ENCODE measurements at places on chromosomes 7 and 10. TPM values are rescaled to one million over a fixed set of nuclear protein-coding genes. Genes with fewer than 3 reads are reported as not detected.

Gene CYP2C18
- total RNA-seq, result not detected

- peak; percentile 51 for DNase-seq
- peak overlapping the region; percentile 79 for H3K4me3 ChIP-seq
- H3K27ac ChIP-seq, result peak overlapping the region; percentile 96
- no peaks in the 10 kb centered on the region for H3K27me3 ChIP-seq
- H3K4me1 ChIP-seq, result peaks cover 13% of the 10 kb centered on the region
These were observed 90.2 kb downstream of the DLG5 start for GRCh38 chr10:77836299-77836820.

DNA sequence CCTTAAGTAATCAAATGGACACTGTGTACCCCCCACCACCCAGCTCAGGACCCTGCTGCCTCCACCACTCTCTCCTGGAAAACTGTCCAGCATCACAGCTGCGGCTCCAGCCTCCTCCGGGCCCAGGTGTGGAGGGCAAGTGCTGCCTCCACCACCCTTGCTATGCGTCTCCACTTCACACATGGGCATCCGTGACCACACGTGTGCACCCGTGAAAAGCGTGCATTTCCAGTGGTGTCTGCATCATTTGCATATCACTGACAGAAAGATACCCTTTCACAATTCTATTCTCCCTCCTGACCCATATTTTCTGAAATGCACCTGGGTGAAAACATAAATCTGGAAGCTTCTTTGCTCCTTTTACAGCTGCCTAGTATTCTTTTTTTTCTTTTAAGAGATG lies 89.7 kb upstream of the PDGFA start:
- peak overlapping the region; percentile 92 for H3K27ac ChIP-seq
- H3K36me3 ChIP-seq, result peaks cover 25% of the 10 kb centered on the region
- peaks cover 60% of the 10 kb centered on the region for H3K4me1 ChIP-seq
- DNase-seq, result no peak

DNA sequence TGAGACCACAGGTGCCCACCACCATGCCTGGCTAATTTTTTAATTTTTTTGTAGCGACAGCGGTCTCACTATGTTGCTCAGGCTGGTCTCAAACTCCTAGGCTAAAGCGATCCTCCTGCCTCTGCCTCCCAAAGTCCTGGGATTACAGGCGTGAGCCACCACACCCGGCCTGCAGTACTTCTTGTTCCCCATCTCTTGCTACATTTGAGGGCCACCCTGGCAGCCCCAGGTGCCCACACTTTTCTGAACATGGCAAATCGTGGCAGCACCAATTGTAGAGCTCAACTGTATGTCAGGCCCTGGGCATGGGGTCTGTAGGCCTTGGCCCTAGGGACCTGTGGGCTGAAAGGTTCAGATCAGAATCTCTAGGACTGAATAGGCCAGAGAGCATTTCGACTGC lies 25.1 kb upstream of the LIMK1 start:
- H3K4me1 ChIP-seq, result peaks cover 1% of the 10 kb centered on the region
- no peaks in the 10 kb centered on the region for H3K36me3 ChIP-seq
- no peak overlapping the region for H3K4me3 ChIP-seq
- peaks cover 12% of the 10 kb centered on the region for H3K27me3 ChIP-seq

- peaks cover 4% of the 10 kb centered on the region for H3K4me1 ChIP-seq
- no peaks in the 10 kb centered on the region for H3K27me3 ChIP-seq
- H3K4me3 ChIP-seq, result no peak overlapping the region
These were observed 53.6 kb downstream of the CREB3L2 start for GRCh38 chr7:137948083-137948844.

- no peak for DNase-seq
- no peaks in the 10 kb centered on the region for H3K36me3 ChIP-seq
- H3K27me3 ChIP-seq, result no peaks in the 10 kb centered on the region
- H3K4me1 ChIP-seq, result peaks cover 4% of the 10 kb centered on the region
- peak overlapping the region; percentile 30 for H3K27ac ChIP-seq
These were observed 73.8 kb upstream of the PRLHR start for GRCh38 chr10:118669020-118669791.

- H3K36me3 ChIP-seq, result peaks cover 2% of the 10 kb centered on the region
- no peaks in the 10 kb centered on the region for H3K27me3 ChIP-seq
These were observed 27.1 kb downstream of the KLF6 start for GRCh38 chr10:3757638-3758490.

DNA sequence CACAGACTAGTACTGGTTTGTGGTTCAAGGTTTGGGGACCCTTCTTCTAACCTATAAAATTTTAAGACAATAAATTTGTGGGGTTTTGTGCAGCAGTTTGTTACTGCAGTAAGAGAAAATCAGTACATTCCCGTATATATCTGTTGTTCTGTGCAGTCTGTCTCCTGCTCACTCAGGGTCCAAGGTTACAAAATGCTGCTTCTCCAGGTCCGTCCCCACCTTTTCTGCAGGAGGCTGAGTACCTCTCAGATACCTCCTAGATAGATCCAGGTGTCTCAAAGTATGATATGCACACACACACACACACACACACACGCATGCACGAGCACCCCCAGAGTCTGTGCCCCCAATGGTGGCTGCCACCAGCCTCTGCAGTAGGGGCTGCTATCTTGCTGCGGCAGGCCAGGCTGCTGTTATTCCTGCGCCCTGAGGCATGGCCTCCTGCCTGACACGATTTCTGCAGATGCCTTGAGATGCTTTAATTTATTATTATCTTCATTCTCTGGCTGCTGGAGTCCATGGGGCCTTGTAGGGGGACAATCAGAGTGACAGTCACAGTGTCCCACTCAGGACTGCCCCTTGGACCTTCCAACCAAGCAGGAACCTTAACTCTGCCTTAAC lies 25.2 kb upstream of the ASL start:
- H3K4me3 ChIP-seq, result no peak overlapping the region
- no peak overlapping the region for H3K27ac ChIP-seq

Gene GCK
- total RNA-seq, result 0.23 TPM

DNA sequence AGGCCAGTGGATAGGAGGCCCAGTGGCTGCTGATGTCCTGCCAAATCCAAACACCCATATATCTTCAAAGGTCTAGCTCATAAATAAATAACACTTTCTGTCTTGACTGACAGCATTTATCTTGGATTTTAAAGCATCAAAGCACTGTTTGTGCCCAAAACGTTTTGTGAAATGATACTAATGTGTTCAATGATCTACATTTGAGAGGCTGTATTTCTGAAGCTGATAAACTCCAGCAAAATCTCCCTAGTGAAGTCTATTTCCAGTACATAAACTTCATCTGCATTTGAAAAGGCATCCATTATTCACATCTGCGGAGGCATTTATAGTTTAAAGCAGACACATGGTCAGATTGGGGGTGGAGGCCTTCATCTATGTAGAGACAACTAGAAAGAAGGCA lies 276.3 kb downstream of the HPSE2 start:
- H3K27me3 ChIP-seq, result no peaks in the 10 kb centered on the region
- H3K4me1 ChIP-seq, result no peaks in the 10 kb centered on the region
- no peaks in the 10 kb centered on the region for H3K36me3 ChIP-seq
- no peak overlapping the region for H3K27ac ChIP-seq
- H3K4me3 ChIP-seq, result no peak overlapping the region

- no peak overlapping the region for H3K4me3 ChIP-seq
- H3K4me1 ChIP-seq, result no peaks in the 10 kb centered on the region
- H3K27me3 ChIP-seq, result peaks cover 13% of the 10 kb centered on the region
- DNase-seq, result no peak
- no peaks in the 10 kb centered on the region for H3K36me3 ChIP-seq
These were observed 272.3 kb downstream of the TRIL start for GRCh38 chr7:28685644-28686417.

DNA sequence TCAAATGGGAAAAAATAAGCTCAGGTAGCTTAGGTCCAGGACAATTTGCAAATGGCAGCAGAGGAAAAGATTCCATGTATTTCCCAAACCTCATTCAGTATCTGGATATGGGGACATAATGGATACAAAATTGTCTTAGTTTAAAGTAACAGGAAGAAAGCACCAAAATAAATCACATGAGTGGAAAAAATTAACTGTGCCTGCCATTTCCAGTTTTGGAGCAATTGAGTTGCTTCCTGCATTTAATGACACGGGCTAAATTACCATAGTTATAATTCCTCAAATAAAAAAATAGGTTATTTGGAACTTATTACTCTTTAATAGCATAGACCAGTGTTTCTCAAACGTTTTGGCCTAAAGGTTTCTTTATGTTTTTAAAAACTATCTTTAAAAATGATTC lies 6.3 kb upstream of the STAMBPL1 start:
- H3K4me3 ChIP-seq, result no peak overlapping the region
- H3K36me3 ChIP-seq, result peaks cover 20% of the 10 kb centered on the region
- no peak overlapping the region for H3K27ac ChIP-seq
- no peak for DNase-seq
- H3K4me1 ChIP-seq, result peaks cover 12% of the 10 kb centered on the region

- no peak overlapping the region for H3K27ac ChIP-seq
- H3K27me3 ChIP-seq, result no peaks in the 10 kb centered on the region
- DNase-seq, result no peak
- no peaks in the 10 kb centered on the region for H3K36me3 ChIP-seq
These were observed 472.8 kb upstream of the ADARB2 start for GRCh38 chr10:2210088-2210487.

Gene OPN1SW
- not detected for total RNA-seq

DNA sequence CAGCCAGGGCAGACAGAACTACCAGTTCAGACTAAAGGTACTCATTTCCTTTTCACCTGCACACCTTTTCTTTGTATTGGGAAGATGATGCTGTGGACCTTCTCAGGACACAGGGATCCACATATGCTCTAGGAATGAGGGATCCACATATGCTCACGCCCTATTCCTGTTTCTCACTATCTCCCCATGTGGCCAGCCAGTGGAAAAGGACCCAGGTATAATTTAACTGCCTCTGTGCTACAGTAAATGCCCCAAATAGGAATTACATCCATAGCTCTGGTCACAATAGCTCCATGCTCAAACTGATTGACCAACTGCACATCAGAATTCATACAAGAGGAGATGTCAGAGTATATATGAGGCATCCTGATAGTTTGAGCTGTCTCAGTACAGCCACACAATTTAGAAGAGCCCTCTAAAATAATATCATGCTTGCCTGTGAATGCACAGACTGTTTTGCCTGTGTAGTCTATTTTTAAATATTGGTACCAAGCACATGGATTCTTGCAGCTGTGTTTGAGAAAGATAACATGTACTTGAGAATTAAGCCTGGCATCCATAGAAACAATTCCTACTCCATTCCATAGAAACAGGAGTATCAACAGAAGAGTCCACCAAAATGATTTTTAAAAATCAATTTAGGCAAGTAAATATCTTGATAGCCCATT lies 43.7 kb downstream of the CTTNBP2 start:
- no peak for DNase-seq
- H3K27me3 ChIP-seq, result no peaks in the 10 kb centered on the region
- H3K27ac ChIP-seq, result no peak overlapping the region
- no peaks in the 10 kb centered on the region for H3K4me1 ChIP-seq
- no peaks in the 10 kb centered on the region for H3K36me3 ChIP-seq

- H3K36me3 ChIP-seq, result no peaks in the 10 kb centered on the region
- H3K4me1 ChIP-seq, result no peaks in the 10 kb centered on the region
- DNase-seq, result no peak
- H3K4me3 ChIP-seq, result no peak overlapping the region
These were observed 72.0 kb downstream of the PAX2 start for GRCh38 chr10:100817268-100817839.
